ENCODE measurements at places on chromosomes 7 and 10.

DNA sequence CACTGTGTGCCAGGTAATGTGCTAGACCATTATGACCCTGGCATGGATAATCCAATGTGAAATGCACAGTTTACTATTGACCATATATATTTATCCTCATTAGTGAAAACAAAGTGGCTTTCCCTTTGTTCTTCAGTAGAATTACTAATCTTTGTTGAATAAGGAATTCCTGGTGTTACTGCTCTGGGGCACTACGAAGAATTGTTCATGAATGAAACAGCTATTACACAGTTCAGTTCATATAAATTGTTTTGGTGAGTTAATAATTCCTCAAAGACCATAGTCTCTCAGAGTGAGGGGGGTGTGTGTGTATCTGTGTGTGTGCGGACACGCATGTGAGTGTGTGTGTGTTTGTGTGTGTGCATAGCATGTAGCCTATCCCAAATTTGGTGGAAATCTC is 668.0 kb upstream of the MBL2 start:
- no peak for DNase-seq

GRCh38 chr10:17228091-17229015 is at the start of gene VIM:
Gene VIM, plus strand, starts transcription at chr10:17228241. Its CDS starts 1,182 bp downstream, at chr10:17229423.
- DNase-seq = peak; percentile 73

GRCh38 chr10:317271-317769 is 182.1 kb downstream of the ZMYND11 start:
- no peak for DNase-seq

- DNase-seq = no peak
Measured at GRCh38 chr10:71909399-71910083, 54.7 kb upstream of the CHST3 start.

DNA sequence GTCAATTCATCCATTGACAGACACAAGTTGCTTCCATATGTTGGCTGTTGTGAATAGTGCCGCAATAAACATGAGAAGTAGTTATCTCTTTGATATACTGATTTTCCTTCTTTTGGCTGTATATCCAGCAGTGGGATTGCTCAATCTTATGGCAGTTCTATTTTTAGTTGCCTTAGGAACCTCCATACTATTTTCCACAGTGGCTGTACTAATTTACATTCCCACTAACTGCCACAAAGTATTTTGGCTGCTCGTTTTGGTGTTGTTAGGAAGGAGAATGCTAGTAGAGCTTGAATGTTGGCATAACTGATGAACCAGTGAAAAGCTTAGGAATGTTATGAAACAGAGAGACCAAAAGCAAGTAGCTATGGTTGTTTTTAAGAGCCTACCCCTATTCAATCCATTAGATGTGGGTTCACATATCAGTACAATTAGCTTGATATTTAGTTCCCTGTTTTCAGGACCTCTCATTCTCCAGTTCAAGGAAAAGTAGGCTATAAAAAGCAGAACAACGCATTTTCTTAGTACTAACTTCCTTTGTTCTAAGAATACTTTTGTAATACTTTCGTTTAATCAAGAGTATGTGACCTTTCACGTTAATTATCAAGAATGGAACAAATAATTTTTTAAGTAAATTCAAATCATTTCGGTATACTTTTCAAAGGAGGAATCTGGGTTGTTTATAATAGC is 100.3 kb downstream of the FAS start:
- DNase-seq = no peak

GRCh38 chr10:52048051-52048450 is 266.0 kb upstream of the DKK1 start:
- DNase-seq = no peak

Data from KG1 (cell line).